ENCODE measurements at places on chromosomes 7 and 10.

GRCh38 chr10:56068473-56069263 lies 292.4 kb downstream of the ZWINT start:
- no peak for DNase-seq

DNA sequence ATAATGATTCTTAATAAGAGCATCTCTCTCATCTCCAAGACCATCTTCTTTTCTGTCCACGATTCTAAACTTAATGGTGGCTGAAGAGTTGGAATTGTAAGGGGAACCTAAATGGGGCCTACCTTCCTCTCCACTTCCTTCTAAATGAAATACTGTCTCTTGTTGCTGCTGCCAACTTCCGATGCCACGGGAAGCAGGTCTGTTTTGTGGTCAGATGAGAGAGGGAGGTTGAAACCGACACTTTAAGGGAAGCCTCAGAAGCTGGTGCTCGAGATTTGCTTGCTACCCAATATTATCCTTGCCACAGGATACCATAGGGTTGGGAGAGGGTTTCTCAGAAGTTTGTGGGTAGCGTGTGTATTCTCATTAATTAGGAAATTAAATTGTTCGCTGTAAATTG lies 464.1 kb downstream of the SUGCT start:
- no peak for DNase-seq

- no peak for DNase-seq
Observed at GRCh38 chr7:147912291-147912690, 678.3 kb upstream of the C7orf33 start.

DNA sequence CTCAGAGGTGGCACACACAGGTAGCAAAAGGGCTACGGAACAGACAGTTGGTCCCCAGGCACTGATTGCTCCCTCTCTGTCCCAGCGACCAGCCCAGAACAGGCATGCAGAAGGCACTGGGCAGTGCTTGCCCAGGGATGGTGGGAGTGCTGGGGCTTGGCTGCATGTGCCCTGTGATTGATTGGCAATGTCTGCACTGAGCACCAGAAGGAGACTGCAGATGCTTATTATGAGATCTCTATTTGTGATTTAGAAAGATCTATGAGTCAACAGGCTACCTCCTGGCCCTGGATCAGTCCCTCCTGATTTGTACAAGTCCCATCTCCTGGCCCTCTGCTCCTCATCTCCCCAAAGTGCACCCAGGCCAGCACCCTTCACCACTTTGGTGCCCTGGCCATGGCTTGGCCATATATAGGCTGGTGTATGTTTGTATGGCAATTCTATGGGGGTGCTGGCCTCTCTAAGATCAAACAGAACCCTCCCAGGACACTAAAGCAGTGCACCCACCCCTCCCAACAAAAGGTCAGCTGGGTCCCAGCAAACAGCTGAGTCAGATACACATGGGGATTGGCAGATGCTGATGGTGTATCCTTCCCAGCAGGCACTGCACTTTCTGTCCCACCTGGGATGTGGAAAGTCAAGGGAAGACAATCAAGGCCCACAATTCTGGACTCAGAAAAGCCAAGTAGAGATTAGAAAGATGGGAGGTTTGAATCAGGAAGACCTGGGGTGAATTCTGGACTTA lies 30.9 kb downstream of the CAMK2B start:
- no peak for DNase-seq

DNA sequence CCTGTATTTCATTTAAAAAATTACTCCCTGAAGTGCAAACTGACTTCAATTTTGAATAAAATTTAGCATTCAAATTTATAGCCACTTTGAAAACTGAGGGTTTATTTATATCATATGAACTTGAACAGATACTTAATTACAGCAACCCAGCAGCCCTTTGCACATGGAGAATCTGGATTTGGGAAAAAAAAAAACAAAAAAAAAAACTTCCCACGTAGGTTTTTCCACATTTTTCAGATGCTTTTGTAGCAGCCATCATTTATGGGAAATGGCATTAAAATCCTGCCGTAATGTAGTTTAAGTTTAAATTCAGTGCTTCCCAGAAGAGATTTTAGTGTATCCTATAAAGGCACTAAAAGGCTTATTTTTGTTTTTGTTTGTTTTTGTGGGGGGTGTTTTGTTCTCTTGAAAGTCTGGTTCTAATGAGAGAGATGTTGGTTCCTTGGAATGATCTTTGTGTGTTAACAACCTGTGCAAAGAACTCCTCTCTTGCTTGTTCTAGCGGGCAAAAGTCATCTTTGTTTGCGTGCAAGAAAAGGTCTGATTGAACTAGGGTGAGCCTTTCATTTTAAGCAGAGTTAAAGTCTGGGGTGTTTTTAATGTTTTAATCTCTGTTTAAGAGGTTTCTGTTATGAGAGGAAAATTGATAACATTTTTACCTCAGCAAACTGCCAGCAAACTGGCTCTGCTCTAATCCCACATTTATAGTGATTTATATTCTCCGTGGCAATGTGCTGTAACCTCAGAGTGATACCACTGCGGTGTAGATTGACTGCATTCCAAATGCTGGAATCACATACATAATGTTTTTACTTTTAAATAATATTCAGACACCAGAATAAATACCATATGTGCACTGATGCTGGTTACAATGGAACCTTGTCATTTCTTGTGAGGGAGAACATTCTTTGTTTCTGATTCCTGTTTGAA lies 105.5 kb downstream of the WNT2 start:
- no peak for DNase-seq

DNA sequence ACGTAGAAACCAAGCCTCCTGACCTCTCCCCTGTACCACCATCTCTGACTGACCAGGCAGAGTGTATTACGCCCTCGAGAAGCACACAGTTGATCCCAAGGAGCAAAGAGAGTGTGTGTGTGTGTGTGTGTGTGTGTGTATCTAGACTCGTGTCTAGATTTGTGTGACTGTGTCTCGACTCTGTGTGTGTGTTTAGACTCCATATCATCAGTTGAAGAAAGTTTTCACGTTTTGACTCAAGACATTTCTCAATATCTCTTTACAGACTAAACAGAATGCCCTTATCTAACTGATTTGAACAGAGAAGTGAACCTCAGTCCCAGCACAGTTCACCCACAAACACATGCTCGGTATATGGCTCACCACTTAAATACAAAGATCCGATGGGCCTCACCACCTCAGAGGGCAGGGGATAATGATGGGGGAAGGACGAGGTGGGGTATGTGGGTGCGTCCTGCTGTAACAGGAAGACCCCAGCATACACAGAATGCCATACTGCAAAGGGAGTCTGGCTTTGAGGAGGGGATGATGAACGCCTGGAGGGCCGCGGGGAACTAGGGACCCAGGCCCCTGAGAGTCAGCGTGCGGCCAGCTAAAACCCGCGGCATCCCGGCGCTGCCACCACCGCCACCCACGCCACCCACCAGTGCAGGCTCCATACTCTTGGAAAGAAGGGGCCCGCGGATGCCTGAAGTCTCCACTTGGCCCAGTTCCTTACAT lies 780 bp downstream of the ALDH18A1 start:
- no peak for DNase-seq

- no peak for DNase-seq
Observed at GRCh38 chr7:27771111-27771510, 31.1 kb downstream of the TAX1BP1 start.

- DNase-seq = no peak
Observed at GRCh38 chr7:13886356-13886755, 103.1 kb downstream of the ETV1 start.

GRCh38 chr7:13117103-13117502 lies 429.7 kb downstream of the ARL4A start:
- no peak for DNase-seq

GRCh38 chr10:93436591-93437085 lies 45.5 kb downstream of the MYOF start:
- no peak for DNase-seq

GRCh38 chr7:68678196-68678595 lies 920.1 kb upstream of the AUTS2 start:
- DNase-seq = no peak

DNA sequence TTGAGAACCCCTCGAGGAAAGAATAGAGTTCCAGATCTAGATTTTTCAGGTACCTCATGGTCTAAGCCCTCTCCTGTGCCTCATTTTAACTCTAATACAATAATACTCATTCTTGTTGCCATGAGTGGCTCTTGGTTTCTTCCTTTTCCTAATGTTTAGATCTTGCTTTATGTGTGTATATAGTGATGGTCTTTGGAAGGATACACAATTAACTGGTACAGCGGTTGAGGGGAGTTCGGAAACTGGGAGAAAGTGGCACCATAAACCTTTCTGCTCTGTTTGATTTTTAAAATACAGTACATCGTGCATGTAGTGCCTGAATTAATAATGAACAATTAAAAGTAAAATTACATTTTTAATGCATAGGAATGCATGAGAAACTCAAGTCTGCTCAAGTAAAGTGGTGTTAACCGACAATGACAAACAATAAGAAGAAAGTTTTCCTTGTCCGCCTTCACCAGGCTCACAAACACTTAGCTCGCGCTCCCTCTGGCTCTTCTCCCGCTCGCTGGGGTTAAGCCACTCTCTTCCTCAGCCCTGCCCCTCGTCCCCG lies 386 bp upstream of the EIF4EBP2 start:
- no peak for DNase-seq

GRCh38 chr10:12787297-12787696 lies 214.2 kb downstream of the CCDC3 start:
- DNase-seq = no peak

DNA sequence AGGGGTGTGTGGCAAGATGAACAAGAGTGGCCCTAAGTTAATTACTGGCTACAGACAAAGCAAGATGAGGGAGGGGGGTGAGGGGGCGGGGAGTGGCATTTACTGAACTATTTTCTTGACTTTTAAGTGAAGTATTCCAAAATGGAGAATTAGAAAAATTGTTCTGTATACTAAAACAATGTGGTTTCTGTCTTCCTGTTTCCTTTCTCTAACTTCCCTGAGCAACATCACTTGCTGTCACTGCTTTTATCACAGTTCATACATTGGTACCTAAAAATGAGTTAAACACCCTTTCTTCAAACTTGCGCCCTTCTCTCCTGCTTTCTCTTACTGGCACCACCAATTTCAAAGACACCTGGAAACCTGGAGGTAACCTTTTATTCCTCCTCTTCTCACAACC lies 21.6 kb downstream of the PDZD8 start:
- DNase-seq = no peak

DNA sequence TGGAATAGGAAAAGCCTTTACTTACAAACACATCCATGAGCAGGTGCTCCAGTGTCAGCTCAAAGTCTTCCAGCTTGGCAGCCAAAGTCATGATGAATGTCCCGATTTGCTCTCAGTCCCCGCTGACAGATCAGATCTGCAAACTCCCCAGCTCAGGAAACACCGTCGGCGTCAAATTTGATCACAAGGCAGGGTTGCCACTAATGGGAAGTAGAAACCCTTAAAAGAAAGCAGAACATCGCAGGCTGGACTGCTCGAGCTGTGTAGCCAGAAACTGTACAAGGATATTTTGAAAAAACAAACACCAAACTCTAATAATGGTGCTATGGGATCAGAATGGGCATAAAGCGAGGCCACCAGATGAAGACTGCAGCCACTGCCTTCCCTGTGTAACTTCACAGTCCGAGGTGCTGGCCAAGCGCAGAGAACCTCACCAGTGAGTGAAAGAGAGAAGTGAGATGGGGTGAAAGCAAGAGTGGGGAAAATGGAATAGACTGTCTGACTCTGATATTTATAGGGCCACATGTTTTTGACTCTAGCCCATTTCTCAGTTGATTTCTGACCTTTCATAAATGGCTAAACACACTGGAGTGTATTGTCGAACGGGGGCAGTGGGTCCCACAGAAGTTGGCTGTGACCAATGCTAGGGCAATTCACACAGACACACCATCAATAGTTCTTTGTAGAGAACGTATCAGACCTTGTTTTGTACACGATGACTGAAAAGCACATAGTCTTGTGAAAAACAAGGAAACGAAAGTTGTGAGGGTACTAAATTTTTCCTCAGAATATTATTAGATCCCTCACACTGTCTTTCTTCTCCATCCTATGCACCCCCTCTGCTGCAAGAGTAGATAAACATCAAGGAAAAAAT lies 306.2 kb downstream of the FRMD4A start:
- DNase-seq = no peak

GRCh38 chr7:47338026-47338425 lies 243.9 kb downstream of the TNS3 start:
- DNase-seq = no peak

DNA sequence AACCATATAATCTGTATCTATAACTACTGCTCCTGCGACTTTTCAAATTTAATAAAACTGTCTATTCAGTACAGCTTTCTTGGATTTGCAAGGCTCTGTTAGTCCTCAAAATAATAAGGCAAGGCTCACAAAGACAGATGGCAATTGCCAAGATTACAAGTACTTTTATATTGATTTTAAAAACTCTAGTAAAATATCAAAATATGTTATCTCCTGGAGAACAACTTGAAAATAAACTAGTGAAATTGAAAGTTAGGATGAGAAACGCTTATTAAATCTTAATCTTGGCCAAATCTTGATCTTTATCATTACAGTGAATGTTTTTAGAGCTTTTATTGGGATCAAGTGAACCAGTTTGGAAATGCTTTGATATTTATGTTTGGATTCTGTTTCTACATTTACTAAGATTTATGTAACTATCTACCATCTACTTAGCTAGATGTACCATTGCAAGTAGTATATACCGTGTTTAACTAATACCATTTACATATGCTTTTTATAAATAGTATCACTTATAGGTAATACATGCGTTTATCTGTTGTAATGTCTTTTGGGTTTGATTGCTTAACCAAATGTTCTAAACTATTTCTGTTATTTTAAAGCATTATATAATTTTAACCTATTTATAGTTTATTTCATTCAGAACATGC lies 70.0 kb downstream of the CABCOCO1 start:
- DNase-seq = no peak

DNA sequence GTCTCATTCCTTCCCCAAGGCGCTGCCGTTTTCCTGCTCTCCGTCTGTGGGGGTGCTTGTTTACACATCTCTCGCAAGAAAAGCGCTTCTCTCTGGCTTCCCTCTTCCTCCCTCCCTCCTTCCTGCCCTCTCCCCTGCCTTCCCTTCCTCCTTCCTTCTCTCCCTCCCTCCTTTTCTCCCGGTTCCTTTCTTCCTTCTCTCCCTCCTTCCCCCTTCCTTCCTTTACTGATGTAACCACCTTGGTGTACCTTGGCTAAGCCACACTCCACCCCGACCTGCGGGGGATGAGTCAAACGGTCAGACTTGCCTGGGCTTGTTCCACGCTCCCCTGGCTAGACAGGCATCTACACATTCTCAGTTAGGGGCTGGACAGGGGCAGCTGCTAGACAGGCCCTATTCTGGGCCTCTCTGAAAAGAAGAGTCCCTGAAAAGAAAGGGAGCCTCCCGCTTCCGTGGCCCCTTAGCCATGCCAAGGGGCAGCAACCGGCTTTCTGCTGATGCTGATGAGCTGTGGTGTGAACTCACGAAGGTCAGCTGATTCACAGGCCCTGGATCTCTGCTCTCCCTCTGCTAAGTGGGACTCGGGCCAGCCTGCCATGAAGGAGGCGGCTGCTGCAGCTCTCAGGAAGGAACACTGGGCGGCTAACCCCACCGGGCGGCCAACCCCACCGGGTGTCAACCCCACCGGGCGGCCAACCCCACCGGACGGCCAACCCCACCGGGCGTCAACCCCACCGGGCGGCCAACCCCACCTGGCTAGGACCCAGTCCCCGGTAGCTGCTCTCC lies 216.8 kb downstream of the TCERG1L start:
- DNase-seq = no peak

DNA sequence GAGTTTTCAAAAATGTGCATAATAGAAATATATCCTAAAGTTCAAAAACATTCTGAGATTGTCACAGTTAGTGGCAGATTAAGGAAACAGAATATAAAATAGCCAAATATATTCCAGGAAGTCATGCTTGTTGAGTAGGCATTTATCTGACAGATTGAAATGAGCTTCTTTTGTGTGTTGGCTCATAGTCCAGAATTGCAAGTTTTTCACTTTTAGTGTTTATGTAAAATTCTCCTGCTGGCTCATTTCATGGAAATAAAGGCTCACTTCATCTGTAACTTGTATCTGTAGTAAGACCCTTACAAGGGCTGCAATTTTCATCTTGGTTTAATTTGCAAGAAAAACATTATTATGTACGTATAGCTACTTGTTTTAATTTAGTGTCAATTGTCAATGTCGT lies 93.5 kb downstream of the MCU start:
- no peak for DNase-seq
